HL-60 (cell line): ENCODE measurements at places on chromosomes 1 and 21.
A peak's percentile ranks its signal among the peaks of the same experiment; 100 is the strongest.

- no peak for DNase-seq
These were observed 1.7 kb downstream of the PTPRU start for GRCh38 chr1:29237852-29238619.

DNA sequence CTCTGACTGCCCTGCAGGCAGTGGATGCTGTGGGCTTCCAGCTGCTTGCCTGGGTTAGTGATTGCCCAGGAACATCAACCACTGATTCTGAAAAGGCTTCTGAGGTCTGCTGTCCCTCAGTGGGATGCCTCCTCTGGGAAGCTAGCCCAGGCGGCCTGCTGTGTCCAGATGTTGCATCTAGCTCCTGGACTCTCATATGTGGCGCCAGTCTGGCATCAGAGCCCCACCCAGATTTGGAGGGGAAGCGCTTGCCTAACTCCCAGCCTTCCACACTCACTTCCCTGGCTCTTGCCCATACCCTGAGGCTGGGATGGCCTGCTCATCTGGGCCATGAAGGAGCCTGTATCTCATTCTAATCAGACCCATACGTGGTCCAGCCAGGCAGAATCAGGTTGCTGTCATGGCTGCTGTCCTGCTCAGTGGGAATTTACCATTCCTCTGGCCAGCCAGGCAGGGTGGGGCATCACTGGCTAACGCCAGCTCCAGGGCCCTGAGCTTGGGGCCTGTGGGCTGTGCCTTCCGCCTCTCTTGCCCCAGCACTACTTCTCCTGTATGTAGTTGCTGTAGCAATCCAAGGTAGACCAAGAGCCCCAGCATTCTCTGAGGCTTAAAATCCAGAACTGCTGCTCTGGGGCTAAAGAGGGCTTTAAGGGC lies 4.1 kb downstream of the CSF1 start:
- DNase-seq: no peak

DNA sequence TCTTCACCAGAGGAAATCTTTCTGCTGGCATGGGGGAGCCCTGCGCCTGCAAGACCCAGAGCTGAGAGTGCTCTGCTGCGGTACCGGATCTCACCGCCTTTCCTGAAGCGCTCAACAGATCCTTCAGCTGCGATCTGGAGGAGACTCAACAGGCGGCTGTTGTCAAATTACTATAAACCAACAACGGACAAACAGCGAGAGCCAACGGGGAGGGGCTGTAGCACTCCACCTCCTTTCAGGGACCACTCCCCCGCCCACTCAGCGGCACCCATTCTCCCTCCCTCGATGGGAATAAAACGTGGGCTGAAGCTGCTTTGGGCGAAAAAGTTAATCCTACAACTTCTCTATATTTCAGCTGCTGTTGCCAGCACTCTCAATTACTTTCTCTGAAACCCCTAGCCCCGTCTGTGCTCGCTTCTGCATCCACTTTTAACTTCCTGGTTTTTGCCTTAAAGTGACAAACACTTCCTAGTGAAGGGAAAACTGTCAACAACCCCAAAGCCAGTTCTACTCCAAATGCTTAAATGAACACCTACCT lies at the start of gene FMO5:
Gene FMO5 (minus strand): TSS at position 147 of the 538 bp plus-strand sequence. CDS start 310 bp downstream, outside the sequence.
- DNase-seq: no peak

DNA sequence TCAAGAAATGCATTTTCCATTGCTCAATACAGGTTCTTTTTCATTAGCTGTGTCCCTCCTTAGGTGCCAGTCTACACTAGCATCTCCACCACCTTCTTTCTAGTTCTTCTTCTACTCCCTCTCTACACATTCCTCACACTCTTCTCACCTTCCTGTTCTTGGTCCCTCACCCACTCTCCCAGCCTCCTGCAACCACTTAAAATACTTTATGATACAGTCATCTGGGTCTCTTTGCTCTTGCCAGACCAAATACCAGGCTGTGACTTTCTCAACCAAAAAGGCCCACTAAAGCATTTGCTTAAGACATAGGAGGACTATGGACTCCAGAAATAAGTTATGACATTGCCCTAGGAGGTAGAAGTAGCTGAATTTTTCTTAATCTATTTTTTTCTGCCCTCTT lies 35.1 kb downstream of the PIGM start:
- DNase-seq: no peak

GRCh38 chr1:36328713-36329112 lies 5.3 kb upstream of the EVA1B start:
- peak; percentile 24 for DNase-seq

DNA sequence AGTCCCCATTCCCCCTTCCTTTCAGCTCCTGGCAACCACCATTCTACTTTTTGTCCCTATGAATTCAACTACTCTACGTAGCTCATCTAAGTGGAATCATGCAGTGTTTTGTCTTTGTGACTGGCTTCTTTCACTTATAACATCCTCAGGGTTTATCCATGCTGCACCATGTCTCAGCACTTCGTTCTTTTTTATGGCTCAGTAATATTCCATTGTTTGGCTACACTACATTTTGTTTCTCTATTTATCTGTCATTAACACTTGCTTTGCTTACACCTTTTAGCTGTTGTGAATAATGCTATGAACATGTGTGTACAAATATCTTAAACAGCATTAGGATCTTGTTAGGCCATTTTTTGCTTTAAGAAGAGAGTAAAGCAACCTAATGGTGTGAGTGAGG lies 1.5 kb upstream of the MRPS14 start:
- no peak for DNase-seq

DNA sequence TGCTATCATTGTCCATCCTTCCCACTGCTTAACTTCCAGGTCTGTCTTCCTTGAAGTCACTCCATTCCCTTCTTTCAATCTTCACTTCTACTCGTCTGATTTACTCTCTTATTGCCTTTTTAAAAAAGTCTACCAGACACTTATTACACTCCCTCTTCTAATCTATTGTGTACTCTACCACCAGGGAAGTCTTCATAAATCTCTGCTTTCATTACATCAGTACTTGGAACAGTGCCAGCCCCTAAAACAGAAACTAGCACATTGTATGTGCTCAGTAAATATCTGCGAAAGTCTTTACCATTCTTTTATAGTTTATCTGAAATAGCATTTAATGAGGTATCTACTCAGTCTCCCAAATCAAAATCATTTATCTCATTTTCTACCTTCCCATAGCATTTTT lies 236.4 kb downstream of the USH2A start:
- no peak for DNase-seq

GRCh38 chr1:65845535-65846060 lies 52.9 kb downstream of the PDE4B start:
- DNase-seq: peak; percentile 28

DNA sequence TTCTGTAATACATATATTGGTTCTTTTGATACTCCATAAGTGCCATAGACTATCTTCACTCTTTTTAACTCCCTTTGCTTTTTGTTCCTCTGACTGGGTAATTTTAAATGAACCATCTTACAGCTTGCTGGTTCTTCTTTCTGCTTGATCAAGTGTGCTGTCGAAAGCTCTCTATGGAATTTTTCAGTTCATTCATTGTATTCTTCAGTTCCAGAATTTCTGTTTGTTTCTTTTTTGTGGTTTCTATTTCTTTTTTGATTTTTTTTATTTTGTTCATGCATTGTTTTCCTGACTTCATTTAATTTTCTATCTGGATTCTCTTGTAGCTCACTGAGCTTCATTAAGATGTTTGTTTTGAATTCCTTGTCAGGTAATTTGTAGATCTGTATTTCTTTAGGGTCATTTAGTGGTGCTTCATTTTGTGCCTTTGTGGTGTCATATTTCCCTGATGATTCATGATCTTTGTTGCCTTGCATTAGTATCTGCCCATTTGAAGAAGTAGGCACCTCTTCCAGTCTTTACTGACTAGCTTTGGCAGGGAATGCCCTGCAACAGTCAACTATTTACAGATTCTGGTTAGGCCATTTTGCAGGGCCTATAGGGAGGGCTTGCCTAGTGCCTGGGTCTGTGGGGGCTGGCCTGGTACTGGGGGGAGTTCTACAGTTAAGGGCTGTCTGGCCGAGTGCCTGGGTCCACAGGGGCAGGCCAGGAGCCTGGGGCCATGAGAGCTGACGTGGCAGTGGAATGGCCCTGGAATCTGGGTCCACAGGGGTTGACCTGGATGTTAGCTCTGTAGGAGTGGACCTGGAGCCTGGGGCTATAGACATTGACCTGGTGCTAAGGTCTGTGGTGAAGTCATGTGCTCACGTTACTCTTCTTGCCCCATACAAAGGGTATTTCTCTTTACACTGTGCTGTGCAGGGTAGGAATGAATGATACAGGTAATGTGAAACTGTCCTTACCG lies 89.7 kb downstream of the MAGI3 start:
- no peak for DNase-seq

DNA sequence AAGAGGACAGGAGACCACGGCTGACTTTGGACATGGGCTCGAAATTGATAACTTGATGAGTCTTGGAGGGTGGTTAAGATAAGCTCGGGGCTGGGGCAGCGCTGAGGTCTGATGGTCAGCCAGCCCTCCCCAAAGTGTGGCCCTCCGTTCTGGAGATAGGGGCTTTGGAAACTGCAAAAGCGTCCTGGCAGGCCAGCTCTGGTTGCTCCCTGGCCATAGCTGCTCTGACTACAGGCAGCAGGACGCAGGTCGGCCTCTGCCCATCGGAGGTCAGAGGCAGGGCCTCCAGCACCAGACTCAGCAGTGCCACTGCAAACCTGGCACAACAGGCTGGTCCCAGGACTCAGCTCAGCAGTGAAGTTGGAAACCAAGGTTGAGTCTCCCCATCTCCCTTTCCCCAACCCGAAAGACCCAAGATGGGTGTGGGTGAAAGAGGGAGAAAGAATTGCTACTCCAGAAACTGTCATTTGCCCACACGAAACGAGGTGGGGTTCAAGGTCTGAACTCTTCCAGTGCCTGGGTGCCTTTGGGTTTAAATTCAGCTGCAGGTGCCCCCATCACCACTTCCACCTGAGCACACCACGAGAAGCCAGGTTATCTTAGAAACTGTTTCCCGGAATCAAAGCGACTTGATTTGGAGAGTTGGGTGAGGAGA lies 4.8 kb downstream of the SIM2 start:
- no peak for DNase-seq

GRCh38 chr1:94772230-94772641 lies 47.9 kb upstream of the SLC44A3 start:
- DNase-seq: no peak

- DNase-seq: no peak
These were observed 65.6 kb upstream of the EXO1 start for GRCh38 chr1:241782396-241782795.

DNA sequence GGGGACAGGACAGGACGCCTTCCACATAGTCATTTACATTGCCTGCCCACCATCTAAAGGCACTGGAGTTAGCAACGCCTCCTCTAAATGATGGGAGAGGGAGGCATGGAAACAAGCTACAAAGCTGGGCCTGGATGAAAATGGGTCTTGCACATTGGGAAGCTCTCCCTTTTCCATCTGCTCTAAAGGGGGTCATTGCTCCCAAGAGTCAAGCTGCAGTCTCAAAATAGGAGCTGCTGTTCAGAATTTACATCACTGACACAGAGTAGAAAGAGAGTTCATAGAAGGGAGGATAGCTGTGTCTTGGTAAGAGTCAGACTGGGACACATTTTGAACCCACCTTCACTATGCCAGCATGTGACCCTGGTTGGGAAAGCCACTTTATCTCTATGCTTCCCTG lies 26.6 kb downstream of the RCSD1 start:
- DNase-seq: no peak

GRCh38 chr1:195082183-195082582 lies 1526.1 kb downstream of the KCNT2 start:
- DNase-seq: no peak

GRCh38 chr1:229570891-229571516 lies 12.5 kb upstream of the ABCB10 start:
- DNase-seq: no peak

GRCh38 chr1:212037900-212038299 lies 2.4 kb downstream of the DTL start:
- peak; percentile 41 for DNase-seq

DNA sequence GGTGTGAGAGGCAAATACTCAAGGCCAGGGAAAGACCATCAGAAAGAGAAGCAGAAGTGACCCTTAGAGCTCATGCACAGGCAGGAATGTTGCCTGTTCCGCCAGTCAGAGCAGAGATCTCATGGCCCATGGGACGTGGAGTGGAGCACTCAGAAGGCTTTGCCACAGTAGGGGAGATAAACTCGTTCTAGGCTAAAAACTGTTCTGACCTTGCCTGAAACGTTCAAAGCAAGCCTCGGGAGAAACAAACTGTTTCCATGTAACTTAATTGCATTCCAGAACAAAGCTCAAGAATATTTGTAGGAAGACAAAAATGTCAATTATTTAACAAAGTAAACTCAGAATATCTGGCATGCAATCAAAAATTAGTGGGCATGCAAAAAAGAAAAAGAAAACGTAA lies 20.7 kb upstream of the SLC19A1 start:
- DNase-seq: no peak

- DNase-seq: no peak
These were observed 10.2 kb downstream of the DDI2 start for GRCh38 chr1:15627343-15627988.

DNA sequence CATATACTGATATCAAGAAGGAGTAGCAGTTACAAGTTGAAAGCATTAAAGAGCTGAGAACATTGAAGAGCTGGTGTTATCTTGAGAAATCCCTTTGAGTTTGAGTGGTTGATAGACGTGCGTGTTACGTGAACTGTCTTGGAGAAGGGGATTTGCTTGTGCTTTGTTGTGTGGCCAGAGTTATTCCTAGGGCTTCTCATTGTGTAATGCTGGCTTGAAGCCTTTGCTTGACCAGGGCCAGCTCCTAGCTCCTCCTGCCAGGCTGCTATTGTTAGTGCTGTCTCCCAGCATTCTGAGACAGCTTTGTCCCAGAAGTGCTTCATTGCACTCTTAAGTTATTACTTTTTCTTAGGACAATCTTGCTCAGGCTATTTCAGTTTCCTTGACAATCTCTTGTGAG lies 116.2 kb upstream of the KCNK2 start:
- DNase-seq: no peak
